Endothelial cell of umbilical vein (primary cell): ENCODE measurements at places on chromosomes 1 and 21. TPM values are rescaled to one million over a fixed set of nuclear protein-coding genes. Genes with fewer than 3 reads are reported as not detected.

Gene FCN3
- not detected in 2 replicates for total RNA-seq

Gene UCK2
- total RNA-seq = 62.3 and 68.4 TPM in 2 replicates

Gene DNASE2B
- not detected in 2 replicates for total RNA-seq

Gene DENND2C
- total RNA-seq = 0.22 and 0.44 TPM in 2 replicates

Gene MNDA
- total RNA-seq = not detected in 2 replicates

Gene C1orf105
- total RNA-seq = not detected in 2 replicates

Gene MMP23B
- 5.3 TPM in 1 of 2 replicates, not detected in the other for total RNA-seq

Gene SH3BGR
- 0.42 and 1.1 TPM in 2 replicates for total RNA-seq

Gene AURKAIP1
- 149 and 151 TPM in 2 replicates for total RNA-seq

Gene MTARC1
- 3.5 and 4.8 TPM in 2 replicates for total RNA-seq

Gene TAS1R1
- not detected in 2 replicates for total RNA-seq

Gene TIMM17A
- total RNA-seq = 93.7 and 105 TPM in 2 replicates

Gene LDLRAD1
- total RNA-seq = not detected in 2 replicates

Gene DDAH1
- total RNA-seq = 72.0 and 75.2 TPM in 2 replicates

Gene NEXN
- total RNA-seq = 11.7 and 14.2 TPM in 2 replicates

Gene ERVH48-1
- not detected in 2 replicates for total RNA-seq

Gene RBM11
- total RNA-seq = not detected in 2 replicates

Gene LCE1D
- total RNA-seq = not detected in 2 replicates

Gene CELA3B
- 0.48 TPM in 1 of 2 replicates, not detected in the other for total RNA-seq

Gene LCE1A
- not detected in 2 replicates for total RNA-seq

Gene ACOT11
- 5.4 and 5.7 TPM in 2 replicates for total RNA-seq

Gene LRRC7
- 0.11 and 0.18 TPM in 2 replicates for total RNA-seq

Gene COX20
- total RNA-seq = 30.2 and 37.0 TPM in 2 replicates

Gene TFAP2E
- total RNA-seq = 0.18 TPM in 1 of 2 replicates, not detected in the other

Gene OLFML2B
- 0.51 and 0.62 TPM in 2 replicates for total RNA-seq
